ENCODE measurements at places on chromosomes 6 and 20.

- no peak for DNase-seq
Observed at GRCh38 chr6:150314230-150315188, 54.3 kb upstream of the IYD start.

- no peak for DNase-seq
Observed at GRCh38 chr20:10264166-10264558, 45.5 kb downstream of the SNAP25 start.

DNA sequence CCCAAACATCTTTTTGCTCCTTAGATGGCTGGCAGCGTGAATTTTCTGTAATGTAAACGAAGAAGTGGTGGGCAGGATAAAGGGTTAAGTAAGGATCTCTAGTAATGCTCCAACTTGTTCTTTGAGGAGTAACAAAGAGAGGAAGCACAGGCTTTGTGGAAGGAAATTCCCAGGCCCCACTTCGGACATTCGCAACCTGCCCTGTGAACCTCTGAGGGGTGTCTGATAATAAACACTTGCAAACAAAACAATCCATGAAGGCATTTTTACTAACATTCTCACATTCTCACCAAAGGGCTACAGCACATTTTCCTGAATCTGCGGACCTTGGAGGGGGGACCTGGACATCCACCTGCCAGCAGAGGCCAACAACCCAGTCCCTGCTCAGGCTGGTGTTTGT, 25.8 kb upstream of the ADGRF5 start:
- DNase-seq: no peak

DNA sequence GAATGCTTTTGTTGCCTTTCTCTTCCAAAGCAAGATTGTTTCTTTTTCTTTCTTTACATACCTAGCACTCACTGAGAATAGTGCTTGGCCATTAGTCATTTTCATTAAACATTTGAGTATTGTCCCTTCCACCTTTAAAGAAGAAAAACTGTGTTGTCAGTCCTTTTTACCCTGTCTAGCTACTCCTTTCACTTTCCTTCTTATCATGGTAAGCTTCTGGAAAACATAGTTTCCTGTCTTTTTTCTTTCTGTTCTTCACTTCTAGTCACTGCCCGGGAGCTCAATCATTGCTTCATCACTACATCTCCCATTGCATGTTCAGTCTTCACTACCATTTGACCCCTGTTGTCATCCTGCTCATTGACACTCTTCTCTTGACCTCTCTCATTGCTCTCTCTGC, 12.1 kb downstream of the VAPB start:
- no peak for DNase-seq

GRCh38 chr6:25138934-25139415, 140.2 kb upstream of the CARMIL1 start:
- DNase-seq: no peak

DNA sequence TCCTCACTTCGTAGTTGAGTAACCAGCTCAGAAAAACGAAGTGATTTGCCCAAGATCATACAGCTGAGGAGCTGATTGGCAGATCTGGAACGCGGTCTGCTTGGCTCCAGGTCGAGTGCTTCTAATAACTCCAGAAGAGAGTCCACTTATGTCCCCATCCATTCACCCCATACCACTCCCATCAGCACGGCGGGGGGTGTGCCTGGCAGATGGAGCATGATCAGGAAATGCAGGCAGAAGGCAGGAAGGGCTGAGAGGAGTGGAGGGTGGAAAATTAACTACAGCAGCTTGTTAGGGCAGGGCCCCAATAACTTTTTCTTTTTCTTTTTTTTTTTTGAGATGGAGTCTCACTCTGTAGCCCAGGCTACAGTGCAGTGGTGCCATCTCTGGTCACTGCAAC, 15.0 kb downstream of the FITM2 start:
- no peak for DNase-seq

DNA sequence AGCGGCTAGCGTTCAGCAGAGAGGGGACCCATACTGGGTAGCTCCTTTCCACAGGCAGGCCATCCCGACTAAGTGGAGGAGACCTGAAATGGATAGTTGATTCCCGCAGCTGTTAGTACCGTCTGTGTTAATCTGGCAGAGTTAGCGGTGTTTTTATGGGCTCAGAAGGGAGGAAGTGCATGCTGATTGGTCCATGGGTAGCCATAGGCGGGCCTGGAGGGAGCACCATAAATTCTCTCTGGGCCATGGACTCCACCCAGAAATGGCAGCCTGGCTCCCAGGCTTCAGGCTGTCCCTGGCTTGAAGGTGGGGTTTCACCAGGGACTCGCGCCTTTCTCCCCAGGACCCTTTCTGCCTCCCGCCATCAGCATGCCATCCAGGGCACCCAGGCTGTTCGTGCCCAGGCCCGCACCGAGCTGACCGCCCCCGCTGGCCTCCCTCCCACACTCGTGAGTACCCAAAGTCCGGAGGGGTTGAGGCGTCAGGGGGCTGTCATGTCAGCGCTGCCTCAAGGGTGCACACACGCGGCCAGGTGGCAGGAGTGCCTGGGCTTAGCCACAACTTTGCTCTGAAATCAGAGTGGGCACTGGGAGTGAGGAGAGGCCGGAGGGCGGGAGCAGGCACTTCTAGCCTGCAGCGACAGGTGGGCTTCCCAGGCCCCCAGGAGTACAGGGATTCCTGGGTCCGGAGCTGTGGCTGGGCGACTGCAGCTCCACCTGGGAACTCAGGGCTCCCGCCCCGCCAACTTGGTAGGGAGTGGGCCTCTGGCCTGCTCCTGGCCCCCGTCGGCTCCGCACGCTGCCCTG, 694.3 kb upstream of the FLRT3 start:
- no peak for DNase-seq

GRCh38 chr6:126176282-126176681, 163.6 kb upstream of the CENPW start:
- DNase-seq: no peak

GRCh38 chr20:25573288-25574251, 11.8 kb downstream of the NINL start:
- DNase-seq: no peak
